Suppressor macrophage treated with lipopolysaccharide for 1 hour (primary cell): ENCODE measurements at places on chromosomes 16 and 17.

- peak; percentile 96 for DNase-seq
Measured at GRCh38 chr17:1736348-1737281, 6.1 kb upstream of the SERPINF2 start.

GRCh38 chr17:9249245-9249953 lies 228.1 kb downstream of the NTN1 start:
- no peak for DNase-seq

DNA sequence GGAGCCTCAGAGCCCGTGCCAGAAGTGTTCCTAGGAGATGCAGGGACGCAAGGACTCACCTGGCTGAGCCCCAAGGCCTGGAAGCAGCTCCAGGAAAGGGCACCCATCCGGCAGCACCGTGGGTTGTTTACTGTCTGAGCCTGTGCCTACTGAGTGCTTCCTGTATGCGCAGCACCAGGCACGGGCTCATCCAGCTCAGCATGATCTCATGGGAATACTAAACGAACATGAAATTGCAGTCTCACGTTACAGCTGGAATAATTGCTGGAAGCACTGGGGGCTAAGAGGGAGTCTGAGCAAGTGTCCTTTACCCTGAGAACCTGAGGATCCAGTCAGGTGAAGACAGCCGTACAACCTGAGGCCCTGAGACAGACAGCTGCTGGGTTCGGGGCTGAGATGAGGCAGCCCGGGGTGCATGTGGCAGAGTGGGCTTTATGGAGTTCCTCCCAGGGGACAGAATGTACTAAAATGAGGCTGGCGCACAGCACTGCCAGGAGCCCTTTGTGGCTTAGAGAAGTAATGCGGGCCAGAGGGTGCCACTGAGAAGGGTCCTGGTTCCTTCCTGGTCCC lies 5.4 kb downstream of the CTRL start:
- no peak for DNase-seq

DNA sequence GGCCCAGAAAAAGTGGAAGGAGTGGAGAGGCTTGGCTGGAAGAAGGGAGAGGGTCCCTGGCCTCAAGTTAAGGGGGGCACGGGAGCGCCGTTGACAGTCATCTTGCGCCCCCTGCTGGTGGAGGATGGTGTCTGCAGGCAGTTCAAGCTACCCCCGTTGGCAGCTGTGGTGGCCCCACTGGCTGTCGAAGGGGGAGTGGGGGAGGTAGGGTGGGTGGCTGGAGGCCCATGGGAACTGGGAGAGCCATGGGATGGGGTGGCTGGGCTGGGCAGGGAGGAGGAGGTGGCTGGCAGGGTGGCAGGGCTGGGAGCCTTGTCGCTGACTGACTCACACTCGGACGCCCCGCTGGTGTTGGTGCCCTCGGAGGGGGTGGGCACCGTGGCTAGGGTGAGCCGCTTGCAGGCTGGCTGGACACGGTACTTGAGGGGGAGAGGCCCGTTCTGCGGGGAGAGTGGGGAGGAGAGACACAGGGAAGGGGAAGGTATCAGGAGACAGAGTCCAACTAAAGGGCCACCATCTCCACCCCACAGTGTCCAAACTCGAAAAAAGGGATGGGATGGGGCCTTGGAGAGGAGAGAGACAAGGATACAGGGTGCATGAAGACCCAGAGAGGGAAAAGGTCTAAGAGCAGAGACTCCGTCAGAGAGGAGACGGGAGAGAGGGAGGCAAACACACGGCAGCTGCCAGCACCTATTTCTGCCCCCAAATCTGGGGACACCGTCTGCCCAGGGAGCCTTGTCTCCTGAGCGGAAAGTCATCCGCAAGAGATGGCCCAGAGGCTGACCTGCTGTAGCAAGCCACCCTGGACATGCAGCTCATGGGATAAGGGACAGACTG lies 5.2 kb downstream of the CISD3 start:
- peak; percentile 77 for DNase-seq
